ENCODE measurements at places on chromosomes 3 and 15.

DNA sequence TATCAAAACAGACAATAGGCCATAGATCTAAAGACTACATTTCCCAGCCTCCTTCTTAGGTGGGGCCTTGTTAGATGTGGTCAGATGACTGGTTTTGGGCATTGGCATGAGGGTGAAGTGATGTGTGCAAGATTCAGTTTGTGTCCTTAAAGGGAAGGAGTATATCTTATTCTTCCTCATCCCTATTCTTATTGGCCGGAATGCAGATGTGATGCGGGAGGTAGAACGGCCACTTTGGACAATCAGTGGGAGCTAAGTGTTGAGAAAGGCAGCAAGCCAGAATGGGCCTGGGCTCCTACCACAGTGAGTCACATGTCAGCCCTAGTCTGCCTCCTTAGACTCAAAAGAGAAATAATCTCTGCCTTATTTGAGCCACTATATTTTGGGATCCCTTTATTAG lies 89.8 kb upstream of the MEX3B start:
- DNase-seq: no peak

DNA sequence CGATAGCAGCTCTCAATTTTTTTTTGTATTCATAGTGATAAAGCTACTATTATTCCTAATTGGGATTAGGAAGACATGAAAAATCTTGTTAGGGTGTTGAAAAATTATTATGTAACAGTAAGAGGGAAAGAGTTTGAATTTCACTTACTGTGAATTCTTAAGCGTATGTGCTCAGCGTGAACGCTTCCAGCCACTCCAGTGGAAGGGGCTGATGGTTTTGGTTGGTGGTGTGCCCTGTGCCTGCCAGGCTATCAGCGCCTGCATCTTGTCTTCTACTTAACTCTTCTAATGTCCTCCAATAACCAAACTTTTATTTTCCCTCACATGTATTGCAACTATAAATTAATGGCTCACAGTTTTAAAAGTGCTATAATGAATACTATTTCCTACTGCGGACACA lies 22.5 kb downstream of the CDIN1 start:
- no peak for DNase-seq

- no peak for DNase-seq
Observed at GRCh38 chr3:28891485-28891884, 389.4 kb upstream of the RBMS3 start.

DNA sequence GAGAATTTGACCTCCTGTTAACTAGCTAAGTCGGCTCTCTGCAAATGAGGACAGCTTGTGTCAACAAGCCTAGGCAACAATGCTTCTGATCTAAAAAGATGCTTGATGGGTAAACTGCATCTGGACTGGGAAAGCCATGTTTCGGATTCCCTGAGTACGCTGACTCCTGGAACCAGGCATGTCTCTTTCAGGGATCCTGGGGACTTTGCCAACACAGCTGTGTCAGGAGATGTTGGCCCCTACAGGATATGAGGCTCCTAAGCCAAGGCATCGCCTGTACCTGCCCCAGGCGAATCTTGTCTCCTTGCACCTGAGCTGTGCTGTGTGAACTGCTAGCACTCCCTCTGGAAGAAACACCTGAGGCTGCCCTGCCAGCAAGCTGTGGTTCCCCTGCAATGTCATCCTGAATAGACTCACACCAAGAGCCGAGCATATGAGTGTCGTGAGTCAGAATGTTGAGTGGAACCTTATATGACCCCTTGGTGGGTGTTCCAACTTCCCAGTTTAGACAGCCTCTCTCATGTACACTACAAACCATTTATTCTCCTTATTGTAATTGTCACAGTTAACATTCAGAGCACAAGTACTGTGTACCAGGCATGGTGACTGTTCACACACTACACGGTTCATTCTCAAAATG lies 17.0 kb downstream of the EOGT start:
- DNase-seq: no peak

DNA sequence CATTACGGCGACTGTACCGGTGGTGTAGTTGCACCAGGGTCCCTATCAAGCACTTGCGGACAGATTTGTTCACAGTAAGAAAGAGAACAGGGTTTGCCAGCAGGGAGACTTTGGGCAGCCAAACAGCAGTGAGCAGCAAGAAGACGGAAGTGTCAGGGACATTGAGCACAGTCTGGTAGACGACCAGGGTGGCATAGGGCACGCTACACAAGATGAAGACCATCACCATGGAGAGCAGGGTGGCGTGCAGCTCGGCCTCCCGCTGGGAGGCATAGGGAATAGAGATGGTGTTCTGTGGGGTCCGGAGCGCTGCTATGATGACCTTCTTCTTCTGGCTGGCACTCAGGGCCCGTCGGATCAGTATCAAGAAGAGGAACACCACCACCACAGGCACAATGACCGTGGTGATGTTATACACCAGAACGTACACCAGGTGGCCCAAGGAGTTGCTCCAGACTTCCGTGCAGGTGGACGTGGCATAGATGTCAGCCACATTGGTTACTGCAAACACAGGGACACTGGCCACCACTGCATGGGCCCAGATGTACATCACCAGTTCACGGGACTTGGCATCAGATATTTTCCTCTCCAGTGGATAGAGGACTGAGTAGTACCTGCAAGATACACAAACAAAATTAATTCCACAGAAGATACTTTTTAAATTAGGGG lies 19.1 kb upstream of the FSIP1 start:
- peak; percentile 47 for DNase-seq

GRCh38 chr15:86178845-86179244 lies 99.2 kb downstream of the AGBL1 start:
- DNase-seq: no peak

GRCh38 chr15:84911879-84912660 lies 27.6 kb downstream of the SLC28A1 start:
- no peak for DNase-seq

GRCh38 chr3:121152573-121152972 lies 244.6 kb downstream of the STXBP5L start:
- DNase-seq: no peak
